Fibroblast of villous mesenchyme (primary cell): ENCODE measurements at places on chromosomes 13 and 19. TPM values are rescaled to one million over a fixed set of nuclear protein-coding genes. Genes with fewer than 3 reads are reported as not detected.

DNA sequence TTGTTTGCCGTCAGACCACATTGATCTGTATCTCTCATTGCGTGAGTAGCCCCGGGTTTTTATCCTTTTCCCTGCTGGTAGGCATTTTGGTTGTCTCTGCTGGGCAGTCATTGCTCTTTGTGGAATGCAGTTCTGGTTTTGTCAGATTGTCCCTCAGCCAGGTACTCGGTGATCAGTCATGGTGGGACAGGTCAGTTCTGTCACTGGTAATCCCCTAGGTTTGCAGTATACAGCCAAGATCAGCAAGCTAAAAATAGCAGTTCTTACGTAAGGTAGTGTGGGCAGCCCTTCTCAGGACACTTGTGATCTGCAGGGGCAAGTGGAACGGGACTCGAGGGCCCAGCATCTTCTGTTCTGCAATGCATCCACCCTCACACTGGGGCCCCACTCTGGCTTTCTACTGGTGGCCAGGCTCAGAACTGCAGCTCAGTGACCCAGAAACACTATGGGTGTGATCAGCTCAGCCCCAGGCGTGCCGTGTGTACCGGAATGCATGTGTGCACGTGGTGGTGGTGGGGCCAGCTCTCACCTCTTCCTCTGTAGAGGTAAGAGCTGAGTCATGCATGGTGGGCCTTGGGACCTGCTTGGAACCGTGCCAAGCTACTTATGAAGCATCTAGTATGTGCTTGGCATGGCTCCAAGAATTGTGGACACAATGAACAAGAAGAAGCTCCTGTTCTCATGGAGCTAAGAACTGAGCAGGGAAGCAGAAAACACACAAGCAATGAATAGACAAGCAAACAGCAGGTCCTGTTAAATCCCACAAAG lies 6.3 kb downstream of the PLEKHF1 start:
- no peak for DNase-seq

- no peak for DNase-seq
Measured at GRCh38 chr19:7327802-7328201, 20.9 kb upstream of the ARHGEF18 start.

- DNase-seq = peak; percentile 8
Measured at GRCh38 chr13:38686577-38687245, at the start of gene FREM2. TSS of gene FREM2 (plus strand) at chr13:38687077. CDS start at chr13:38687345, 268 bp downstream.

DNA sequence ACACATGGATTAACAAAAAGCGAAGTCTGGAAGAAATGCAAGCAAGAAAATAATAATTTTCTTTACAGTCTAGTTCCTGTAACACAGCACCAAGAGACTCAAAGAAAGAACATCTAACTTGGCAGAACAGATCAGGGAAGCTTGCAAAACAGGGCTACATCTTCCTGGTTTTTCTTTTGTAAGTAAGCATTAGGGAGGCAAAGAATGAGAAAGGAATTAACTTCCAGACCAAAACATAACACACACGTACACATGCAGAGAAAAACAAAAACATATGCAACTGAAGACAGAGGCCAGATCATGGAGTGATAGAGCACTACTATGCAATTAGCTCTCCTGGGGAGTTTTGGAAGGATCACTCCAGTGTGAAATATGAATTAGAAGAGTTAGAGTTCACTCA lies 120.5 kb downstream of the DIAPH3 start:
- DNase-seq = peak; percentile 74

- DNase-seq = no peak
Measured at GRCh38 chr13:112643759-112644459, 45.9 kb upstream of the ATP11A start.

- DNase-seq = no peak
Measured at GRCh38 chr13:23889615-23890607, 711 bp upstream of the MIPEP start.

DNA sequence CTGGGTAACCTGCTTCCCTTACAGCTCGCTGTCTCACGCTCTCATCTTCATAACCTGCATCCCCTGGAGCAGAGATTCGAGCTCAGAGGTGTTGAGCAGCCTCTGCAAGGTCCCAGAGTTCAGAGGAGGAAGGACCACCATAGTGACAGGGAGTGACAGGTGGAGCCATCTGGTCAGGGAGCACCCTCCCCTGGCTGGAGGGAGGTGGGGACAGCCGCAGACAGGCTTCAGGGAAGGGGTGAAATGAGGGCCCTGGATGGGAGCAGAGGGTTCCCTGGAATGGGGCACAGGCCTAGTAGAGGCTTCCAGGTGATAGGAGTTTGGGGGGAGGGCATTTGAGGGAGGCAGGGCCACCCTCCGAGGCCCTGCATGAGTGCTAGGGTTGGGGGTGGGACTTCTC lies 82.1 kb downstream of the ZNF429 start:
- DNase-seq = no peak

GRCh38 chr19:51440052-51440451 lies 18.2 kb downstream of the SIGLEC8 start:
- no peak for DNase-seq

DNA sequence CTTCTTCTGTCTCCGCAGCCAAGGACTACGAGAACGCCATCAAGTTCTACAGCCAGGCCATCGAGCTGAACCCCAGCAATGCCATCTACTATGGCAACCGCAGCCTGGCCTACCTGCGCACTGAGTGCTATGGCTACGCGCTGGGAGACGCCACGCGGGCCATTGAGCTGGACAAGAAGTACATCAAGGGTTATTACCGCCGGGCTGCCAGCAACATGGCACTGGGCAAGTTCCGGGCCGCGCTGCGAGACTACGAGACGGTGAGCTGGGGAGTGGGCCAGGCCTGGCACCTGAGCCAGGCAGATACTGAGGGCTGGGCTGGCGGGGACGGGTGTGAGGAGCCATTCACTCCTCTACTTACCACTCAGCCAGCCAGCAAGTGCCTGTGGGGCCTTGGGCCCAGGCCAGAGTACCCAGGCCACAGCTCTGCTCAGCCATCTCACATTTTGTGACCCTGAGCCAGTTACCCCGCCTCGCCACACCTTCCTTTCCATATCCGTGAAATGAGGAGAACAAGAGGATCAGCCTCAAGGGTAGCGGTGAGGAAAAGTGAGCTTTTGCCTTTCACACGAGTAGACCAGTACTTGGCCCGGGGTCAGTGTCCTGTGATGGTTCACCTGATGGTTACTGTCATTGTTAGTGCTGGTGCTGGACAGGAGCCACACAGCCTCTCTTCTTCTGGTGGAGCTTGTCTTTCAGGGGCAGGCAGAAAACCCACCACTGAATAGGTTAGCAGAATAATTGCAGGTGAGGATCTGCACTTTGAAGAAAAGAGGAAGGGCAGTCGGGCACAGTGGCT lies 7.0 kb downstream of the PPP5C start:
- DNase-seq = no peak

CRLF1 gene
- not detected in 2 replicates for total RNA-seq

GEMIN7 gene
- total RNA-seq = 16.0 and 24.2 TPM in 2 replicates

NKPD1 gene
- total RNA-seq = under 0.01 TPM in 2 replicates
